ENCODE measurements at places on chromosomes 5 and 9.

DNA sequence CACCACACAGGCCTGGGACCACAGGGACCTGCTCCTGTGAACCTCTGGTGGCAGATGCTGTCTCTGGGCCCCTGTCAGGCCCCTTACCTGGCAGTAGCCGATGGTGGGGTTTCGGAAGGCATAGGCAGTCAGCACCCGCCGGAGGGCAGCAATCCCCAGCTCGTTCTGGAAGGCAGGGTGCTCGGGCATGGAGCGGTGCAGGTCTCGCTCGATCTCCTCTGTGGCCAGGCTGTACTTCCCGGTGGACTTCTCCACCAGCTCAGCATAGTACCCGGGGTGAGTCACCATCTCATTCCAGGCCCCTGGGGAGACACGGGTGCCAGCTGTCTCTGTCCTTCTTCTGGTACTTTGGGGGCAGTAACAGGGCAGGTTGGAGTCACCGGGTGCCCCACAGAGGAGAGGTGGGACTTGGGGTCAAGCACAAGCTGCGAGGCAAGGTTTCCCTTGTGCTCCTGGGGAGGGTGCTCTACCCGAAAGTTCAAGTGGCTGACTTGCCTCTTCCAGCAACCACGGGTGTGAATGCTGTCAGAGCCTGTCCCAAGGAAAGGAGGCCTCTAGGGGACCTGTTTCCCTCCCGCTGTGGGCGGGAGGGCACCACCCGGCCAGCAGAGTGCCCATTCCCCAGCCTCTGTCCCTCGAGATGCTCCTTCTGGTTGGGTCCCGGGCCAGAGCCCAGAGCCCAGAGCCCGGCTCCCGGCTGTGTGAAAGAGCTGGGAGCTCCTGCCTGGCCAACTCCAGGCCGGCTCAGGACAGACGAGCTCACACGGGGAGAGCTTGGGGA, 19.8 kb upstream of the MRNIP start:
- DNase-seq, result peak; percentile 19

GRCh38 chr5:172715931-172716682, 54.9 kb downstream of the DUSP1 start:
- DNase-seq, result no peak

DNA sequence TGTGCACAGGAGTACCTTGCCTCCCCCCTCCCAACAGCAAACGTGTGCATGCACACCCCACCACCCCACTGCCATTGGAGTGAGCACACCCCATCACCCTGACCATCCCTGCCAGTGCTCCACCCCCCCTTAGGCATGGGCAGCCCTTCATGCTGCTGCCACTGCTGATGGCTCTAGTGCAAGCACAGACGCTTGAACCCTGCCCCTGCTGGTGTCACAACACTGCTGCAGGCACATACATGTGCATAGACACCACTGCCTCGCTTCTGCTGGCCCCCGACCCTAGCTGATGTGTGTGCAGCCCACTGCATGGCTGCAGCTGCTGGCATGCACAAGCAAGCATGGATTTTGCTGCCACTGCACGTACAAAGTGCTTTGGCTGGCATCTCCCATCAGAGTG, 16.0 kb upstream of the RGS7BP start:
- DNase-seq, result no peak

- no peak for DNase-seq
Measured at GRCh38 chr5:170892196-170892595, 30.4 kb downstream of the RANBP17 start.

- no peak for DNase-seq
Measured at GRCh38 chr9:109297899-109298298, 23.0 kb downstream of the EPB41L4B start.

GRCh38 chr5:6822556-6823343, 109.5 kb downstream of the TENT4A start:
- DNase-seq, result no peak

- DNase-seq, result no peak
Measured at GRCh38 chr5:37896159-37896558, 56.3 kb upstream of the GDNF start.

DNA sequence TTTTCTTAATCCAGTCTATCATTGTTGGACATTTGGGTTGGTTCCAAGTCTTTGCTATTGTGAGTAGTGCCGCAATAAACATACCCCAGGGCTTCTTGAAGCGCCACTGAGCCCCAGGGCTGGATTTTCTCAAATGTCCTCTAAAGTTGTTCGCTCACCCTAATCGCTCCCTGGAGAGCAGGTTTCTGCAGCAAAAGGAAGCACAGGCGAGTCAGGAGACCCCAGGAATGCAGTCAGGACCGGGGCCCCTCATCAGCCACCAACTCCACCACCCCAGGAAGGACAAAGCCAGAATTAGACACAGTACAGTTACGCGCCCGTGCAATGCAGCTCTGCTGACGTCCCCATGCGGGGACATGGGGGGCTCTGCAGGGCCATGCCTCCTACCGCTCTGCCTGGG, 15.7 kb upstream of the OBP2B start:
- no peak for DNase-seq

GRCh38 chr5:154758977-154759376, 3.8 kb downstream of the LARP1 start:
- no peak for DNase-seq

- no peak for DNase-seq
Measured at GRCh38 chr9:84919440-84919839, 249.9 kb downstream of the NTRK2 start.

- no peak for DNase-seq
Measured at GRCh38 chr5:93886098-93886806, 144.9 kb upstream of the POU5F2 start.

DNA sequence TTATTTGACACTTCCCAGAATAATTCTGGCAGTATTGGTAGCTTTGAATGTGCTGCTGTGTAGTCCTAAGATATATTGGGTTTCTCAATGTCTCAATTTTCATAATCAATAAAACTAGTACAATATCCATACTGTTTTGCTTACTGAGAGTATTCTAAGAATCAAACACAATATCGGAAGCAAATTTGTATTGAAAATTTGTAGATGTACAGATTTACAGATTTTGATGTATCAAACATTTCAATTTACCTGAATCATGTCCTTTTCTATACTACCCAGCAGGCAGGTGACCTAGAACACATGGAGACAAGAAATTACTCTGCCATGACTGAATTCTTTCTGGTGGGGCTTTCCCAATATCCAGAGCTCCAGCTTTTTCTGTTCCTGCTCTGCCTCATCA, at the start of gene OR13D1:
Gene OR13D1, plus strand, starts transcription at position 301 of the 400 bp plus-strand sequence. Its CDS starts 0 bp downstream, at position 301.
- no peak for DNase-seq

- no peak for DNase-seq
Measured at GRCh38 chr5:160507221-160507721, 85.6 kb downstream of the PTTG1 start.

GRCh38 chr9:113463418-113464285, at the start of gene RGS3:
RGS3 (plus strand) TSS chr9:113463727; CDS start chr9:113463803, 76 bp downstream.
- DNase-seq, result no peak

DNA sequence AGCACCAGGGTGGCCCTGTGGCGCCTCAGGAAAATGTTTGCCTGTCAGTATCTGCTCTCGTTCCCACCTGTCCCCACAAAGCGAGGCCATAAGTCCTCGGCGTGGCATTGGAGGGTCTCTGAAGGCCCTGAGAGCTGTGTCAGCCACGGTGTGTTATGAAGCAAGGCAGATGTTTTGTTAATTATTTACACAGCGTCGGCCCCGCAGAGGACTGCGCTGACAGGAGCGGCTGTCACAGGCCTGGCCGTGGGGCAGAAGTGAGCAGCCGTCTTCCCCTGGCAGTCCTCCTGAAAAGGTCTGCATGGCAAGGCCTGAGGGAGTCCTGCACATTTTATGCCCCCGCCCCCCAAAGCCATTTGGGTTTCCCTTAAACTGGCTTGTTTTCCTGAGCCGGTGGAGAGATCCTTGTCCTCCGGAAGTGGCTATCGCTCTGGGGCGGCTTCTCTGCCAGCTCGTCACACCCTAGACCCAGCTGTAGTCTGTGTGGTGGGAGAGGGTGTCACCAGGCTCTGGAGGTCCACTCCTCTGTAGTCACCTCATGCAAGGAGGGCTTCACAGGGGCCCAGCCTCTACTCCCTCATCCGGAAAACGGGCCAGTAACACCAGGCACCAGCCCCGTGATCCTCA, 6.2 kb downstream of the NEK6 start:
- no peak for DNase-seq

DNA sequence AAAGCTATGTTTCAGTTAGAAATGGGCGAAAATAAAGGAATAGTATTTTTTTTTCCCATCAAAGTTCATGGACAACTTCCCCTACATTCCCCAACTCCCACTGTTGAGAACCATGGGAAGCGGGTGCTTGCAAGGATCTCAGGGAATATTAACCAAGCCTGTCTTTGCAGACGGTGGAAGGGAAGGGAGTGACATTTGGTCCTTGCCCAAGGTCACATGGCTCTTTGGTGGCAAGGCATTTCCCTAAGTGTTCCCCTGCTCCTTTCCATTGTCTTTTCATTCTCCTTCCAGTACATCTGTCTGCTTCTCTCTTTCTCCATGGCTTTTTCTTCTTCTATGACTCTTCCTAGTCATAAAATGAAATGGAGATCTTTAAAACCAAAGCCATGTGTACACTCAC, 19.0 kb downstream of the C9orf57 start:
- DNase-seq, result no peak

DNA sequence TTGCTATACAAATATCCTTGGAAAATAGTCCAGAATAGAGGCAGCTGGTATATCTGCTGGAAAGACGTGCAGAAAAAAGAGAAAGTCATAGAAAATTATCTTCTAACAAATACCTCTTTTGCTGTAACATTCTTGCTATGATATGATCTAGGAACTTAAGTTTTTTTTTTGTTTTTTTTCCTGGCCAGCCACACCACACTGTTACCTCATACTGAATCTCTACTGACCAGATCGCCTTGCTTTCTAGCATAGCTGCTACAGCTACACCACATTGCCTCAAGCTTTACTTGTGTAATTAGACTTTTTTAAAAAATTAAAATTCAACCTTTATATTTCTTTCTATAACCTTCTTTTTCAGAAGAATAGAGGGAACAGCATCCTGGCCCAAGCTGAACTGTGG, 142.2 kb upstream of the PRLR start:
- no peak for DNase-seq

DNA sequence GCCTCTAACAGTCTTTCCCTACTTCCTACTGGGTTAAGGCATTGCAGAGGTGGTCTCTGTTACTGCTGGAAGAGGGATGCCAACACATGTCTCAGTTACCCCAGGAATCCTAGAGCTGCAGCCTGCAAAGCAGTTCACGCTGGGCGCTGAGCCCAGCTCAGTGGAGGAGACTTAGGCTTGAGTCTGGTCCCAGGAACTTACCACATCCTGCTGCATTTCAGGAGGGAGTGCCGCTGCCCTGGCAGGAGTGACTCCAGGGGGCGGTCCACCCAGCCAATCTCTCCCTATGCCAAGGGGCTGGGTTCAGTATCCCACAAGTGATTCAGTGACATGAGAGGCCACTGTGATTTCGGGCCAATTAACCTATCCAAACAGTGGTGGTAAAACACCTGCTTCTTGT, 7.6 kb downstream of the TTC16 start:
- DNase-seq, result no peak

GRCh38 chr5:134123360-134123759, 8.9 kb downstream of the TCF7 start:
- DNase-seq, result no peak

GRCh38 chr5:80124121-80124918, 89.2 kb downstream of the THBS4 start:
- DNase-seq, result no peak

DNA sequence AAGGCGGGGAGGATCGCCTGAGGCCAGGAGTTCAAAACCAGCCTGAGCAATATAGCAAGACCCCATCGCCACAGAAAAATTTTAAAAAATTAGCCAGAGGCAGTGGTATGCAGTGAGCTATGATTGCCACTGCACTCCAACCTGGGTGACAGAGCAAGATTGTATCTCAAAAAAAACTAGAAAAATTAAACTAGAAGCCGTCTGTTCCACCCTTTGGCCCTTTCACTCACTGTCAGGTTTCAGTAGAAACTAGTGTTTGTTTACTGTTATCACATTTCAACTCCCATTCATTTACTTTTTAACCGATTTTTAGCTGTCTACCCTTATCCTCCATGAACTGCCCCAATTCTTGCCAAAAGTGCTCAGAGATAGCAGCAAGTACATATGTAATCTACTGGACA, 8.3 kb downstream of the UGCG start:
- no peak for DNase-seq

DNA sequence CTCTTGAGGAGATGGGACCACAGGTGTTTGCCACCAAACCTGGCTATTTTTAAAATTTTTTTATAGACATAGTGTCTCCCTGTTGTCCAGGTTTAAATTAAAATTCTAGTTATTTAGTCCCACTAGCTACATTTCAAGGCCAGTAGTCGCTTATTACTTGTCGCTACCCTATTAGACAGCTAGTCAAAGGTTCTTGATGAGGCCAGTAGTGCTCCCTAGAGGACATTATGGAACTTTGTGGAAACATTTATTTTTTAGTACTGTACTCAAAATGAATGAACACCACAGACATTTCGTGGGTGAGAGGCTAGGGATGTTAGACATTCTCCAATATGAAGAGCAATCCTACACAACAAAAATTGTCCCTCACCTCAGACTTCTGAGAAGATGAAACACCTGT, 14.4 kb upstream of the GRXCR2 start:
- no peak for DNase-seq

GRCh38 chr5:115947260-115947659, 15.0 kb upstream of the LVRN start:
- DNase-seq, result no peak

DNA sequence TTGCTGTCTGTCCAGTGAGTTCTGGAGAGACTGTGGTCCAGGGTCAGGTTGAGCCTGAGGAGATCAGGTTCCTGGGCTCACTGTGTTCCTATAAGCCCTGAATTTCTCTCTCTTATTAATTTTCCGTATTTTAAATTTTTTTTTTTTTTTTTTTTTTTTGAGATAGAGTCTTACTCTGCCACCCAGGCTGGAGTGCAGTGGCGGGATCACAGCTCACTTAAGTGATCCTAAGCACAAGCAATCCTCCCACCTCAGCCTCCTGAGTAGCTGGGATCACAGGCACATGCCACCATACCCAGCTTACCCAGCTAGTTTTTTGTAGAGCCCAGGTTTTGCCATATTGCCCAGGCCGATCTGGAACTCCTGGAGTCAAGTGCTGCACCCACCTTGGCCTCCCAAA, 22.5 kb downstream of the NDST1 start:
- DNase-seq, result no peak
